IMR-90 (cell line): ENCODE measurements at places on chromosomes 5 and 9.

- H3K36me3 ChIP-seq, result no peaks in the 10 kb centered on the region
- no peak overlapping the region for H3K27ac ChIP-seq
- H3K4me3 ChIP-seq, result no peak overlapping the region
- no peaks in the 10 kb centered on the region for H3K27me3 ChIP-seq
Observed at GRCh38 chr5:62083661-62084060, 222.3 kb upstream of the KIF2A start.

DNA sequence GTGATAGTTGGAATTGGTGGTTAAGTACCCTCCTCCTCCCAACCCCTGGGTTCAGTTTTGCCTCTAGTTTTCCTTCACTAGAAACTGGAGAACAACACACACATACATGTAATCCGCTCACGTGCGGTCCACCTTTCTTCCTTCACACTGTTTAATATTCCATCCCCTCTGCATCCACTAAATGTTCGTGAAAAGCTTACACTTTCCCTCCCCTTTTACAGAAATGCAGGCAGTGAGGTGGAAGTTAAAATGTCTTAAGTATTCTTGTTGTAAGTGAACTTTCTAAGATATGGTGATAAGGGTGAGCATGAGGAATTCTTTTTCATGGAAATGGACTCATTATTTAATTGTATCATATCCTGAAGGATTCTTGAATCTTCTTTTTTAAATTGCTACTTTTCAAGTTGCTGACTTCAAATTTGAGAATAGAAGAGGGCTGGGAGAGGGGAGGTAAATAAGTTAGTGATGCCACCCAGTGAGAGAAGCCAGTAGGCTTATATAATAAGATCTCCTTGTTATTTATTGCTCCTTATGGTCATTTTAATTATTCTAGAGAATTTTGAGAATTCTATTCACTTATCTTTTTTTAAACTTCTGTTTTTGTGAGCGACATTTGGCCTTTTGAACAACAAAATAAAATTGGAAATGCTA, 90.2 kb downstream of the TLE4 start:
- DNase-seq, result no peak
- H3K4me1 ChIP-seq, result peaks cover 8% of the 10 kb centered on the region
- H3K27me3 ChIP-seq, result no peaks in the 10 kb centered on the region
- H3K36me3 ChIP-seq, result peaks cover under 1% of the 10 kb centered on the region
- no peak overlapping the region for H3K4me3 ChIP-seq

GRCh38 chr5:57850109-57850508, 367.5 kb upstream of the ACTBL2 start:
- H3K27ac ChIP-seq, result no peak overlapping the region
- no peak overlapping the region for H3K4me3 ChIP-seq
- peaks cover 4% of the 10 kb centered on the region for H3K4me1 ChIP-seq
- H3K36me3 ChIP-seq, result no peaks in the 10 kb centered on the region
- DNase-seq, result no peak

GRCh38 chr5:175517824-175518450, 39.6 kb downstream of the SFXN1 start:
- DNase-seq, result peak; percentile 95
- H3K4me1 ChIP-seq, result peaks cover 2% of the 10 kb centered on the region
- H3K27ac ChIP-seq, result no peak overlapping the region
- peaks cover 51% of the 10 kb centered on the region for H3K36me3 ChIP-seq
- no peak overlapping the region for H3K4me3 ChIP-seq

DNA sequence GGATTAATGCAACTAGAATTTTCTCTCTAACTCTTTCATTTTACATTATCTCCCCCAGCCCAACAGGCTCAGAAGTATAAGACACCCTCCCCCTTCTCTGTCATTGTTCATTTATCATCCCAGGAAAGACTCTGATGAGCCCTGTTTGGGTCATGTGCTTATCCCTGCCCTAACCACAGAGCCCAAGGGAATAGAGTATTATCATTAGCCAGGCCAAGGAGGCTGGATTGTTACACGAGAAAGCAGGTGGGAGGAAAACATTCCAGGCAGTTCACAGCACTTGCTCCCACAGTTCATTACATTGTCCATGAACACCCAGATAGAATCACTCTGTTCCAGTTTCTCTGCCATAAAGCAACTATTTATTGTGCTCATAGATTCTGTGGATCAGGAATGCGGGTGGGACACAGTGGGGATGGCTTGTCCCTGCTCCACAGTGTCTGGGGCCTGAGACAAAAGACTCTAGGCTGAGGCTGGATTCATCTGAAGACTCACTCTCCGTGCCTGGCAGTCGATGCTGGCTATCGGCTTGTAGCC, 59.5 kb upstream of the TMEM215 start:
- no peaks in the 10 kb centered on the region for H3K4me1 ChIP-seq
- no peaks in the 10 kb centered on the region for H3K36me3 ChIP-seq
- no peak overlapping the region for H3K27ac ChIP-seq
- no peak for DNase-seq
- no peaks in the 10 kb centered on the region; the same call in 1 of the 2 replicates for H3K27me3 ChIP-seq
- H3K4me3 ChIP-seq, result no peak overlapping the region

GRCh38 chr5:105145152-105145551, 1582.6 kb upstream of the NUDT12 start:
- H3K4me3 ChIP-seq, result no peak overlapping the region
- H3K36me3 ChIP-seq, result no peaks in the 10 kb centered on the region
- H3K27me3 ChIP-seq, result no peaks in the 10 kb centered on the region
- H3K27ac ChIP-seq, result no peak overlapping the region
- DNase-seq, result no peak

DNA sequence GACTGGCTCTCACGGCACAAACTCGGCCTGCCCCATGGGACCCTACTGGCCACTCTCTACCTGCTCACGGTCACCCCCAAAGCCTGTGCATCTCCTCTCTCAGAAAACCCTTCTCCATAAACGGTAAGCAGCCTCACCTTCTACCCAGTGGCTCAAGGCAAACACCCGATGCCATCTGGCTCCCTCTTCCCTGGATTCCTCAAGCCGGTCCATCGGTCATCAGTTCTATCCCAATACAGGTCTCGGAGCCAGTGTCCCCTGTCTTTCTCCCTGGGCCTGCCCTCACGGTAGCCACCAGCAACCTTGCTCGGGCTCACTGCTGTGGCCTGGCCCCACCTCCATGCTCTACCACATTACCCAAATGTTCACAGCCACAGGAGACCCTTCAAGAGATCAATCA, 134.1 kb downstream of the ROR2 start:
- no peak for DNase-seq
- H3K4me3 ChIP-seq, result no peak overlapping the region
- H3K27ac ChIP-seq, result no peak overlapping the region

DNA sequence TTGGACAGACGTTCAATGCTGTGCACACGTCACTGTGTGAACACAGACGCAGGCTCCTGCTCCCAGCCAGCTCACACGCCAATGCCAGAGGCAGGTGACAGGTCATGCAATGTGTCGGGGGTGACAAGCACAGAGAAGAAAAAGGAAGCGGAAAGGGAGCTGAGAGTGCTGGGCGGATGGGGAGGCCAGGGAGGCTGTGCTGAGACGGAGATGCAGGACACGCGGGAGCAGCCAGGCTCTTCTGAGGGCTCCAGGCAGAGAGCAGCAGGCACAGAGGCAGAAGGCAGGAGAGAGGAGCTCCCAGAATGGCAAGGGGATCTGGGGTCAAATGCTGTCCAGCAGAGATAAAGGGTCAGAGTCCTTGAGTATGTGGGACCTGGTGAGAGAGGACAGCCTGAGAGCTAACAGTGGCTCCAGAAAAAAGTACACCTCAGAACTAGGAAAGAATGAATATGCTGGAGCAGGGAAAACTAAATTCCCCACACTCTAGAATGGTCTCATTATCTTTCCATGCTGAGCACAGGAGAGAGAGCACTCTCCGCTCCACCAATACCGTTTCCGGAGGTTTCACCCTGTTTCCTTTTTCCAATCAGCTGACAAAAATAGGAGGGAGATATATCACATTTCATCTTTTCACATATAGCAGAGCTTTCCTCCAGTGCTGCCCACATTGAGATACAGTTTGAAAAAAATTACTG, 32.8 kb upstream of the NSMF start:
- H3K27ac ChIP-seq, result no peak overlapping the region
- no peak for DNase-seq
- peaks cover 28% of the 10 kb centered on the region for H3K27me3 ChIP-seq
- no peak overlapping the region for H3K4me3 ChIP-seq
- H3K36me3 ChIP-seq, result no peaks in the 10 kb centered on the region

DNA sequence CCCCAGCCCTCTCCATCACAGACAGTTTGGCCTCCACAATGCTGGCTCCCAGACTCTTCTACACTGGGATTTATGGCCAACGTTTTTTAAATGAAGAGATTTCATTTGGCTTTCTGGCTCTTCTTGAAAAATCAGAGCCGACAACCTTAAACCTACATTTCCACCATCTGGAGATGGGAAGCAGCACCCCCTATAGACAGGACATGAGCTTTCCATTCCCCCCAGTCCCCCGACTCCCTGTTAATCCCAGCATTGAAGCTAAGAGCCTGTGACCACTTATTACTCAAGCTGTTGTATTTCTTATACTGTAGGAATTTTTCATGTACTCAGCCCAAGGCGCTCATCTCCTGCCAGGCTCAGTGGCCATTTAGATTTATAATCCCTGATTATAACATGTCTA, 34.0 kb upstream of the AFAP1L1 start:
- no peak overlapping the region for H3K27ac ChIP-seq
- H3K27me3 ChIP-seq, result no peaks in the 10 kb centered on the region
- no peaks in the 10 kb centered on the region for H3K4me1 ChIP-seq
- H3K4me3 ChIP-seq, result no peak overlapping the region
- H3K36me3 ChIP-seq, result peaks cover 61% of the 10 kb centered on the region

GRCh38 chr5:105836268-105836667, 1834.5 kb downstream of the EFNA5 start:
- H3K36me3 ChIP-seq, result no peaks in the 10 kb centered on the region
- DNase-seq, result peak; percentile 63
- H3K4me1 ChIP-seq, result no peaks in the 10 kb centered on the region
- no peak overlapping the region for H3K27ac ChIP-seq
- H3K27me3 ChIP-seq, result no peaks in the 10 kb centered on the region
